NCI-H1092 (cell line): ENCODE measurements at places on chromosomes 5 and 9.

- DNase-seq: no peak
Observed at GRCh38 chr9:116193636-116194035, 40.0 kb downstream of the PAPPA start.

- no peak for DNase-seq
Observed at GRCh38 chr9:86836797-86837196, 110.5 kb downstream of the GAS1 start.

GRCh38 chr9:86639287-86639686 lies 285.1 kb upstream of the TUT7 start:
- DNase-seq: no peak

- no peak for DNase-seq
Observed at GRCh38 chr9:5531101-5531882, 21.0 kb downstream of the PDCD1LG2 start.

- no peak for DNase-seq
Observed at GRCh38 chr9:36625006-36625615, 52.4 kb downstream of the MELK start.

- no peak for DNase-seq
Observed at GRCh38 chr9:137396227-137396626, 26.7 kb downstream of the EXD3 start.

GRCh38 chr5:147809830-147810666 lies 21.4 kb downstream of the SPINK1 start:
- DNase-seq: no peak

- DNase-seq: no peak
Observed at GRCh38 chr5:125244531-125244930, 498.1 kb upstream of the ZNF608 start.

DNA sequence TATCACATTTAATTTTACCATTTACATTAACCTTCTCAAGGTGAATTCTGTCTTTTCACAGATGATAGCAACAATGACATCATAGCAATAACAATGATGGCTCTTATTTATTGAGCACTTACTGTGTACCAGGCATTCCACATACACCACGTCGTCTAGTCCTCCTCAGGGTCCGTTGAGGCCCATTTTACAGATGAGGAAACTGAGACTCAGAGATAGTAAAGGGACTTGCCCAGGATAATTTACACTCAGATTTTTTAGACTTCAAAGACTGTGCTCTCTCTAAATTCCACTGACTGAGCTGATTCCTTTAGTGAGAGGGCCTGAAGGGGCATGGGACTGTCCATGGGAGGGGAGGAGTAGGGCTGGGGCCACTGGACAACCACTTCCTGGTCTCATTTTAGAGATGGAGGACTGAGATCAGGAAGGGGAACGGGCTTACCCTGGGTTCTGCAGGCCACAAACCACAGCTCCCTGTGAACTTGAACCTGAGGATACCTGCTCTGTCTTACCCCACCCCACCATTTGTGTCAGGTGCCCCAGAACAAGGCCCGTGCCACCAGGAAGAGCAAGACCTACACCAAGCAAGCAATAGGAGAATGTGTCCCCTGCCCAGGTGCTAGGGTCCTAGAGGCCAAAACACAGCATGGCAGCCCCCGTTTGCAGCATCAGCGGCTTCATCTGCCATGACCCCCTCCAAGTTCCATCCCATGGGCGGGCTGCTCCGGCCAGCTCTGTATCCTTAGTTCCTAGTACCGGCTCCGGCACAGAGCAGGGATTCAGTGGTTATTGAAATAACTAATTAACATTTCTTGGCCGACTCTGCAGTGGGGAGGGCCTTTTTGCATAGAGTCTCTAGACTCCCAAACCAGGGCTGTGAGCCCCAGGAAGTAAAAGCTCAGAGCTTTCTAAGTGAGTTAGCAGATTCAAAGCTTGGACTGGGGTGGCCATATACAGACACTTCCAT lies 96.6 kb downstream of the RGS3 start:
- DNase-seq: no peak

- no peak for DNase-seq
Observed at GRCh38 chr5:59321642-59322041, 571.9 kb downstream of the PDE4D start.

DNA sequence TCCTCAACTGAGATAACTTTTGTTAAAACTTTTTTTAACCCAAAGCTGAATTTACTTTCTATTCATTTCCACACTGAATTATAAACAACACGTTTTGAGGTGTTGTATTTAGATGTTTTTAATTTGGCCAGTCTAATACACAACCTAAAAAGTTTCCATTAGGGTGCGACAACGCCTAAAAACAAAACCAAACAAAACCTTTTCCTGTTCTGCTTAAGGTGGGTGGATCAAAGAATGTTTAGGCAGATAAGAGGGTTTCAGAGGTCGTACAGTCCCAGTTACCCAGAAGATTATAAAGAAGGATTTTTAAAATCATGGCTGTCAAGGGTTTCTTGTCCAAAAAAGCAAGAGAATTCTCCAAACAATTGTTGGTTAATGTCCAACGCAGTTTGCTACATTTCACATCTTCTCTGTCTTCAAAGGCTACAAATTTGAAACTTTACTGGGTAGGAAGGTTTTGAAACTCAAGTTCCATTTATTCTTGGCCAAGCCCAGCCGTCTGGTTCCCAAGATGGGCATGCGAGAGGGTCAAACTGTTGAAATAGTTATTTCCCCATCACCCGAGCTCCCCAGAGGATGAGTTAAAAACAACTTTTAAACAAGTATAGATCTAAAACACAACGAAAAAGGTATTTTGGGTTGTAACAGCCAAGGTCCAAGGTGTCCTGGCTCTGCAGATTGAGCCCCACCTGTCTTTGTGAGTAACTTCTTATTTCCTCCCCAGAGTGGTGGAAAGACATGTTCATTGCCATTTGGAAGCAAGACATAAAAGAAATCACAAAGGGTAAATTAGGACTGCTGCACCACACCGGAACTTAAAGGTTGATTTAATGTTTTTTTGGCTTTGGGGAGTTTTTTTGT lies 122.8 kb upstream of the MAP3K1 start:
- DNase-seq: no peak

DNA sequence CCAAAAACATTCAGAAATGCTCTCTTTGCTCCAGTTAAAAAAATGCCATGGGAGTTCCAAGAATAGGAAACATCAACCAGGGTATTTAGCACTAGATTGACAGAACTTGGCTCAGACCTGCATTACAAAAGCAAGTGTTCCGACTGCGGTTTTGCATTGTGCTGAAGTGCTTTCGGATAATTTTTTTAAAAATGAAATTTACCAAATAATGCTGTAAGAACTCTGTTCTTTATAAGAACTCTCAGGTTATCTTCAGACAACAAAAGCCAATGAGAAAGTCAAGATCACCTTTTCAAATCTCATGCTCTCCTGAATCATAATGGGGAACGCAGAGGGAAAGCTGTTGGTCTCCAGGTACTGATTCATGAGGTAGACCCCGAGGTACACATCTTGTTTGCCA lies 483 bp upstream of the PLPP6 start:
- no peak for DNase-seq

DNA sequence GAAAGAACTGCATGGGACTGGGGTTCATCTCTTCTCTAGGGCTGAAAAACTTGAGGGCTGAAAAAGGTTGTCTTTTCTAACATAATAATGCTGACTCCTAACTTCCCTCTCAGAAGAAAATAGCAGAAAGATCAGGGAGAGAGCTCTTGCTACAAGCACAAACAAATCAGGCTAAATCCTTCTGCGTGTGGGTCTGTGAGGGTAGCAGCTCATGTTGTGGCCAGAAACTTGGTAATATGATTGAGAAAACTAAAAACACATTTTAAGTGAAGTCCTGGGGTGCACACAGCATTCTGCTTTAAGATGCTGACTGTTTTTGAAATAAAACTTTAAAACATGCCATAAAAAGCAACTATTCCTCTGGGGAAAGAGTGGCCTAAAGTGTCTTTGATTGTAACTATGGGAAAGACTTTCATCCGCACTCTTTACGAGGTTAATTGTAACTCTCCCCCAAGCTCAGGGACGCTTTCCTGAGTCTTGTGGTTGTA lies 56.7 kb downstream of the SAXO1 start:
- no peak for DNase-seq

GRCh38 chr5:60852940-60853339 lies 8.9 kb upstream of the ELOVL7 start:
- DNase-seq: no peak
